ENCODE measurements at places on chromosomes 2 and 18.

- DNase-seq, result no peak
Observed at GRCh38 chr2:76316691-76317090, 606.0 kb upstream of the GCFC2 start.

GRCh38 chr2:201233812-201234662 lies 26.3 kb upstream of the CASP8 start:
- DNase-seq, result peak; percentile 24

- DNase-seq, result no peak
Observed at GRCh38 chr2:166197446-166197845, 69.6 kb upstream of the SCN1A start.

DNA sequence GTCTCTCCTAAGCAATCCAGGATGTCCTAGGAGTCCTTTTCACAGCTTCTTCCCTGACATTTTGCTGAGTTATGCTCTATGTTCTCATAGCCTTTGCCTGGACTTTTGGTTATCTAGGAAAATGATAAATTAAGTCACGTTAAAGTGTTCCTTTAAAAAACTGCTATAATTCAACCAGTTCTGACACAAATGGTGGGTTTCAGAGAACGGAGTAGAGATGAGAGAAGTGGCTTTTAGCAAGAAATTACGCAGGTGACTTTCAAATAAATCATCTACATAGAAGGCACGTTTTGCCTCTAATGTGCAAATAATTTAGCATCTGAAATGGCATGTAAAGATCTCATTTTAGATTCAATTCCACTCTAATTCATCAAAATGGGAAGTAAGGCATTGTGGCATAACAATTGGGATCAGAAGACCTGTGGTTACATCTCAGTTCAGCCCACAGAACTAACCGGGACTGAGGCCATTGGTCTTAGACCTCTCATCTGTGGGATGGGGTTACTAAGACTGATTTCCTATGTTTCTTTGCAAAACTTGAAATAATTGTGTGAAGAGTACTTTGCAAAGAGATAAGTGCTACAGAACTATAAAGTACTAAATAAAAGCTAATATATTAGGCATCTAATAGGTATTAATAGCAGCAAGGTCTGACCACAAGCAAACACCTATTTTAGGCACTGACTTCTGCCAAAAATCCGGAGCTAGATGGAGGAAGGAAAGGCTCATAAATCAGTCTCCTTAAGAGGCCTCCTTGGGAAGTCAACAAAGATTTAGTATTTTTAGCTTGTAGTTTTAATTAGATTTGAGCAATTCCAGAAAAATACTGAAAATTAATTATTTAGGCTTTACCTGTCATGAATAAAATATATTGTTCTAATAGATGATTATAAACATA lies 211.4 kb downstream of the PIEZO2 start:
- DNase-seq, result no peak

- no peak for DNase-seq
Observed at GRCh38 chr2:177629357-177630024, 236.9 kb downstream of the AGPS start.

- no peak for DNase-seq
Observed at GRCh38 chr2:100148883-100149282, 6.5 kb upstream of the AFF3 start.

GRCh38 chr2:109265369-109265768 lies 136.4 kb downstream of the SH3RF3 start:
- DNase-seq, result no peak

DNA sequence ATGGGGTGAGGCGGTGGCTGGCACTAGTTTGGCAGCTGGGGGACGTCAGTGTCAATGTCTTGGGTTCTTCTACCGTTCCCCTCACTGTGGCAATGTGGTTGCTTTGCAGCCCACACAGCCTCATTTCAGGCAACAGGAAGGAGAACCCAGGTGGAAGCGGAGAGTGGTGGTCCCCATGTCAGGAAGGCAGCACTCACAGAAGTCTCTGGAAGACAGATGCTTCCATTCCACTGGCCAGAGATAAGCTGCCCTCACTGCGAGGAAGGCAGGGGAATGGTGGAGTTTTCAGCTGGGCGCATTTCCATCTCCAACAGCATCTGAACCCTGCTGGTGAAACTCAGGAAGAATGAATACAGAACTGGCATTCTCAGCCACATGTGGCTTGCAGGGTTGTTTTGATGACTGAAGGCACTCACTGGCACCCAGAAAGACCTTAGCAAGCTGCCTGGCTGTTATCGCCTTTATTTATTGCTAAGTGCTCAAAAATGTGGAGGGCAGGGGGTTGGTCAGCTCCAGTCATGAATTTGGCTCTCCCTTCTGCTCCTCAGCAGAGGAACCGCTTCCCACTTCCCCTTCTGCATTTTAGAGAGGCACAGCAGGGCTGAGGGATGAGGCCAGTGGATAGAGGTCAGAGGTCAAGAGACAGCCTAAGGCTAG lies 19.4 kb downstream of the KCNIP3 start:
- DNase-seq, result no peak

DNA sequence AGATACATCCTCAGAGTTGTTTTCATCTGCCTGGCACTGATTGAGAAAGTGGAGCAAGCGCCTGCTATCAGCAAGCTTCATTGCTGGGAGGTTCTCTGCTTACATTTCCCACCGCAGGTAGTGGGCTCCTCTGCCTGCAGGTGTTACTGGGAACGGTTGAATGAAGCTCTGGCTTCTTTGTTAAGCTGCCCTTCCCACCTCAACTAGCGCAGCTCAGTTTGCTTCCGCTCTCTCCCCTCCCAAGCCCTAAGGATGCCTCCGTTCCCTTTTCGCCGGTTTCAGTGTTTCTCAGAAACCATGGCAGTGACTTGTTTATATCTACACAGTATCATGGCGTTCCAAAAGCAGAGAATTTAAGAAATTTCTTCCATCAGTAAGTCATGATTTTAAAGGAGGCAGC lies 72.2 kb upstream of the B3GNT7 start:
- no peak for DNase-seq

DNA sequence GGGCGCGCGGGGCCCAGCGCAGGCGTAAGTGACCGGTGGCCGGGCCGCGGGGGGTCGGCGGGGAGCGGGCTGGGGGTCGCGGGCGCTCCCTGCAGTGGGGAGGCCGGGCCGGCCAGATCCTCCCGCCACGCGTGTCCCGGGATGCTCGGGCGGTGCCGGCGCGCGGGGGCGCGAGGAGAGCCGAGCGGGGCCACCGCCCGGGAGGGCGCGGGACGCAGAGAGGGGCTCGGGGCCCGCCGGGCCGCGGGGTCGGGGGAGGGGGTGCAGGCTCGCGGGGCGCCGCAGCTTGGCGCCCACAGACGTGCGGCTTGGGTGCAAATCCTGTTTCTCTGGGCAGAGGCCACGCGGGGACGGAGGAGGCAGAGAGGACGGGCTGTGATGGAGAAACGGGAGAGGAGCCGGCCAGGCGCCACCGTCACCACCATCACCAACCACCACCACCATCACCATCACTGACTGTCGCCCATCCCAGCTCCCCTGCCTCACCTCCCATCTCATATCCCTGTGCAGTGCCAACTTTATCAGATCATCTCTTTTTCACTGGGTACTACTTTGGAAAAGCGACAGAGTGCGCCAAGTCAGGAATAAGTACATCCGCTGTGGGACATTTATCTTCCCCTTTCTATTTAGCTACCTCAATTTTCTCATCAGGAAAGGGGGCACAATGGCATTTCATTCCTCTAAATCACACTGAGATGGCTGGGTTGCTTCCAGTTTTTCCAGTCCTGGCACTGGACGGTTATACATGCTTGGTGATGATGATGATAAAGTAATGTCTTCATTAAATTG lies 97.2 kb upstream of the GPR45 start:
- DNase-seq, result no peak

DNA sequence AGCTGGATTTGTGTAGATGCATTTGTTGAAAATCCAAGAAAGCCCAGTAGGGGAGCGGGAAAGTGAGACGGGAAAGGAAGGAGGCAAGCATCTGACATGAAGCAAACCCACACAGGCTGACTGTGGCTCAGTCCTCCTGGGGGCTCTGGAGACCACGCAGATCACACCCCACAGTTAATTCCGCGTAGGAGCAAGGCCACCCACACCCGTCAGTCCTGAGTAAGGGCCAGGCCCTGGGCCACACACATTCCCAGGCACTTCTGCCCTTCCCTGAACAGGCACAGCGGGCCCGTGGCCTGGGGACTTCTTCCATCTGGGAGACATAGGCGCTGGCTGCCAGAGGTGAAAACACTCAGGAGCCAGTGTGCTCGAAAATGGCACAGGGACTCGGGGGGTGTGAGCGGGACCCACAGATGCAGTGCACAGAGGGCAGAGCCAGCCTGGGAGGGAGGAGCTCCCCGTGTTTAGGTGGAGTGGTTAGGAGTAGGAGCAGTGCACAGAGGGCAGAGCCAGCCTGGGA lies 19.4 kb upstream of the PRLH start:
- DNase-seq, result peak; percentile 6

DNA sequence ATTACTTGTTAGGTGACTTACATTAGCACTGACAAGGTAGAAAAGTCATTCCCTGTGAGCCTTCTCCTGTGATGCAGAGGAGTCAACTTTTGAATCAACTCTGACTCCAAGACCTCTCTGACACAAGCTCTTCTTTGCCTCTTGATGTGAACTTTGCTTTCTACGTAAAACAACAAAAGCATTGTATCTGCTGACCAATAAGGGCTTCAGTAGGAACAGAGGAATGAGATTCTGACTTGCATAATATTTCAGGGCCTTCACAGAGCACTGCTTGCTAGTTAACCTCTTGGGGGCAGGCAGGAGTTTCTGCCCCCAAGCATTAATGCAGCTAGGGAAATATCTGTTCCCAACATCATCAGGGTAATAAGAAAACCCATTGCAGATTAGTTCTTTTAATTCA lies 791.5 kb downstream of the BCL11A start:
- DNase-seq, result no peak

GRCh38 chr2:176134035-176134434 lies 4.5 kb downstream of the HOXD8 start:
- no peak for DNase-seq

DNA sequence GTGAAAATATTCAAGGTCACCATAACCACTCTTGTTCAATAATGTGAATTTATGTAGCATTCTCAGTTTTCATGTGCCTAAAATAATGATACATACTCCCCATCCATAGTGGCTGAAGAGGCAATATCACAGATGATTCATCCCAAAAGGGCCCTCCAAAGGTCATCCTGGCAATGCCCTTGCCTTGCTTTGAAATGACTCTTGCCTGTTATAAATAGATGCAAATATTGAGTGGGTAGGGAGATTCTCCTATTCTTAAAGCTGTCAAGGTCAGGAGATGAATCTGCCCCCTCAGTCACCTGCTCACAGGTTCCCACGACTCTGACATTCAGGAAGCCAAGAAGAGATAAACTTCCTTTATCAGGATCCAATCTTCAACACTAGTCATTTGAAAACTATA lies 490.5 kb downstream of the TNS1 start:
- DNase-seq, result no peak

- no peak for DNase-seq
Observed at GRCh38 chr2:181828122-181828705, 63.3 kb upstream of the ITPRID2 start.

GRCh38 chr2:221767106-221768012 lies 195.3 kb upstream of the EPHA4 start:
- DNase-seq, result no peak

DNA sequence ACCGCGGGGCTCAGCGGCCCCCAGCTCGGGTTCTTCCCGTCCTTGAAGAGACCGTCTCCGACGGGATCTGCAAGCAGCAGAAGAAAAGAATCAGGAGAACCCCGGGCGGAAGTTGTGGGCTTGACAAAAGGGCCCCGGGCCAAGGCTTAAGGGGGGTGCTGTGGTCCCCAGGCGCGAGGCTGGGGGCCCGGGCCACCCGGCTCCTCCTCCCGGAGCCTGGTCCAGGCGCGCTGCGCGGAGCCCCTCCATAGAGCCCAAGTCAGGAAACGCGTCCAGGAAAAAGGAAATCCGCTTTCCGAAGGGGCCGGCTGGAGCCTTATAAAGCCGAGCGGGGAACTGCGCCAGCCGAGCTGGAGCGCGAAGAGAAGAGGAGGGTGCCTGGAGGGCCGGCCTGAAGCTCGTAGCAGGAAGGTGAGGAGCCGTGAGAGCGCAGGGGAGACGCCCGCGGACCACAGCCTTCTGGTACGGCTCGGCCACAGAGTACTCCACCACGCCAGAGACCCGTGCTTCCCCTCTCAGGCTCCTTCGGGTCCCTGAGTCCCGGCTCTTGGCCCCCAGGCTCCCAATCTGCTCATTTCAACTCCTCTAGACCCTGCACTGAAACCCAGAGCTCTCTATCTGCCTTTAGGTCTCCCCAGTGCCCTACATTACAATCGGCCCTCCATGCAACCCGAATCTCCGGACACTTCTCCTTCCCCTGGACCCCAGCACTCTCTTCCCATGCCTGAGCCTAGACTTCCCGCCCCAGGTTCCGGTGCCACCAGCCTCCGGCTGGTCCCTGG lies 554 bp downstream of the FEV start:
- no peak for DNase-seq

DNA sequence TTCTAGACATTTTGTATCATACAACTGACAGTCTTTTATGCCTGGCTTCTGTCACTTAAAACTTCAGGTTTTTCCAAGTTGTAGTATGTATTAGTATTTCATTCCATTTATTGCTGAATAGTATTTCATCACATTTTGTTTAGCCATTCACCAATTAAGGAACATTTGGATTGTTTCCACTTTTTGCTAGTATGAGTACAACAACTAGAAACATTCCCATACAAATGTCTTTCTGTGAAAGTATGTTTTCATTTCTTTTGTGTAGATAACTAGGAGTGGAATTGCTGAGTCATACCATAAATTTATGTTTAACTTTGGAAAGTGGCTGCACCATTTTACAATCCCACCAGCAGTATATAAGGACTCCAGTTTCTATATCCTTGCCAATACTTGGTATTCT lies 135.9 kb downstream of the ATAD2B start:
- no peak for DNase-seq

DNA sequence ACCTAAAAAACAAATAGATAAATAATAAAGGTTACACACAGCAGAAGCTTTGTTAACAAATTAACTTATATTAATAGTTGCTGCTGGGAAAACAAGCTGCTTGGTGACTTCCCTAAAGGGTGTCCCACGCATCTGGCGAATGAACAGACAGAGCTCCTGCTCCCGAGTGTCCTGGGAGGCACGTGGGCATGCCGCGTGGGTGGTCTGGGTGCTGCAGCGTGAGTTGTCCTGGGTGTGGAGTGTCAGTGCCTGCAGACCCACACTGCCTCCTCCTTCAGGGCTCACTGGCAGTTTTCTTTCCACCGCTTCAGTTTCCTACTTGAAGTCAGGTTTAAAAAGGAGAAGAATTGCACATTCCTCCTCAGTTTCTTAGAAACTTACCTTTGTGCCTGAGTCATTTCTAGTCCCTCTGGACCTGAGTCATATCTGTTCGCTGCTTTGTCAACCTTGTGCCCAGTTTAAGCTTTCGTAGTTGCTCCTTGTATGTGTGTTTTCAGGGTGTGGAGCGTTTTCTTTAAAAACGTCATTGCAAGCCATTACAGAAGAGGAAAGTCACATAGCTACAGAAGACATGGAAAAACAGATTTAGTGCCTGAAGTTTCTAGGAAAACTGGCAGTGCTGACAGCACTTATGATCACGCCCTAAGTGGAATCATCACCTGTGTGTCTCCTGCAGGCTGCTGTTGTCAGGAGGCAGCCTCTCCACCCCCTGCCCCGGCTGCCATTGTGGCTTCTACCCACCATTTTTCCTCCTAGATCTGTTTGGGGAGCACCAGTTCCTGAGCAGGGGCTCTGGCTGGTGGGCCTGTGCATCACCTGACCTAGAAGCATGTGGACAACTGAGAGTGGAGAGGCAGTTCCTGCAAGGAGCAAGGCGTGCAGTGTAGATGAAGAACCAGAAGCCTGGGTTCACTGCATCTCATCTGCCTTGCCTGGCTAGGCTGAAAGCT lies 24.5 kb downstream of the IMPA2 start:
- no peak for DNase-seq
